LNCaP clone FGC (cell line): ENCODE measurements at places on chromosomes 3 and 15.

GRCh38 chr3:115217678-115218451 lies 70.8 kb upstream of the ZBTB20 start:
- no peak for DNase-seq

GRCh38 chr3:165800970-165801369 lies 36.3 kb downstream of the BCHE start:
- peak; percentile 61 for DNase-seq

DNA sequence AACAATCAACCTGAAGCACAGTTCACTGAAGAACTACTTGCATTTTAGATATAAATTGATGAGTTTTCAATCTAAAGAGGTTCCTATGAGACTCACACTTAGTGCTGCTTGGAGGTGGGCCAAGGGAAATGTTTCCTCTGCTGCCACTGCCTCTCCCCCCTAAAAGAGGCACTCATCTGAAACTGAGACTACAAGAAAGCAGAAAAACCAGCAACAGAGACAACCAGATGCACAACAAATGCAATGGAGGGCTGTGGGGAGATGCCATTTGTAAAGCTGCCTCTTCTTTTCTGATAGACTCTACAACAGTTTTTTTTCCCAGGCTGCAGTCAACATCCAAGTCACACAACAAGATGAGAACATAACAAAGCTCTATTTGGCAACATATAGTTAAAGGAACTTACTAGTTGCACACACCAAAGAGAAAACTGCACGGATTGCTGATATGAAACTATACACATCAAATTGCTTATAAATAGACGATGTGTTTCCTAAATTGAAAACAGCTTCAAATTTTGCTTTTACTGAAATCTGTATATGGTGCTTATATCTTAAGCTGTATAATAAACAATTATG lies 11.0 kb downstream of the TSPAN3 start:
- DNase-seq: no peak

- no peak for DNase-seq
Measured at GRCh38 chr15:99137111-99137546, 32.2 kb downstream of the SYNM start.

GRCh38 chr3:69563981-69564380 lies 175.3 kb upstream of the MITF start:
- DNase-seq: no peak

- peak; percentile 93 for DNase-seq
Measured at GRCh38 chr3:177396733-177397132, 199.5 kb upstream of the TBL1XR1 start.

GRCh38 chr15:57149196-57149595 lies 227.1 kb upstream of the CGNL1 start:
- peak; percentile 28 for DNase-seq

- peak; percentile 52 for DNase-seq
Measured at GRCh38 chr15:70605606-70606410, 157.6 kb downstream of the UACA start.

DNA sequence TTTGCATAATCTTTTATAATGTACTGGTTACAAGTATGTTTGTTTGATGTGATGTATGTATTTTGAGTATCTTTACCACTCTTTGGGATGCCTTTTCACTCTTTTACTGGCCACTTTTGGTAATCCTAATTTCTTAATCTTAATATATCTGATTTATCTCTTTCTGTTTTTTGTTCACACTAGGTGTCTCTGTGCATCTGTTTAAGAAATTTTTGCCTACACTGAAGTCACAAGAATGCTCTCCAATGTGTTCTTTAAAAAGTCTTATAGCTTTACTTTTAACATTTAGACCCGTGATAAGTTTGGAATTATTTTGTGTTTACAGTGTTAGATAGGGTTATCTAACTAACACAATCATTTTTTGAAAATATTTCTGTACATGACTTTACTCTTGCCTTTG lies 659.1 kb downstream of the SI start:
- DNase-seq: no peak

- no peak for DNase-seq
Measured at GRCh38 chr3:159788291-159788690, 200.3 kb upstream of the IL12A start.

GRCh38 chr3:37885814-37886213 lies 24.1 kb downstream of the CTDSPL start:
- no peak for DNase-seq

DNA sequence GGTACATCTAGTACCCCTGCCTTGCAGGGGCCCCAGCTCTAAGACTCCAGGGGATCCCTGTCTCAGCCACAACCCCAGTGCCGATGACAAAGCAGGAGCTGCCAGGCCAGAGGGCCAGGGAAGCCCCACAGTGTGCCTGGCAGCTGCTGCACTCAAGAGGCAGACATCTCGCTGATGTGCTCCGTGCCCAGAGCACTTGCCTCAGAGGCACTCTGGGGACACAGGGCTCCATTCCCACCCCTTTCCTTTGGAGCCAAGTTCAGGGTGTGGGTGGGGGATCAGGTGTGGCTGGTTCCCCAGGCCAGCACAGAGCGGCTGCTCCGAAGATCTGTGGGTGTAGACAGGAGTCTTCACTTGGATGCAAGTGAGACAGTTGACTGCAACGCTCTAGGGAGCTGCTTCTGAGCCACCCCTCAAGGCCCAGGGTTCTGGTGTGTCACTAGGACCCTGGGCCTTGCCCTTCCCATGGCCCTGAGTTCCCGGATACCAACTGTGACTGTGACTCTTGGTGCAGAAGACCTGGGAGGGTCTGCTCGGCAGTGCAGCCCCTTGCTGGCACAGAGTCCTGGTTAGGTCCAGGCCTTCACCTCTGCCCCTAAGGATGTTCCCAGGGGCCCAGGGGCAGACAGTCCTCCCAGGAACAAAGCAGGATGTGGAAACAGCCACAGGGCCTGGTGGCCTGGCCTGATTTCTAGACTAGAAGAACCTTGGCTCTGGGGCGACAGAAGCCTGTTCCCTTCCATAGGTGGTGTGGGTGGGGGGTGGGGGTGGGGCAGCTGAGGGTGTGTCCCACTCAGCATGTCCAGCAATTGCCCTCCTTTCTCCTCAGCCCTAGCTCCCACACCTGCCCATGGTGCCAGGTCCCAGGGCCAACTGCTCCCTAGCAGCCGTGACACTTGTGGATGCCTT lies 2.5 kb downstream of the NT5DC2 start:
- no peak for DNase-seq

GRCh38 chr3:178275311-178275710 lies 260.9 kb upstream of the KCNMB2 start:
- no peak for DNase-seq

DNA sequence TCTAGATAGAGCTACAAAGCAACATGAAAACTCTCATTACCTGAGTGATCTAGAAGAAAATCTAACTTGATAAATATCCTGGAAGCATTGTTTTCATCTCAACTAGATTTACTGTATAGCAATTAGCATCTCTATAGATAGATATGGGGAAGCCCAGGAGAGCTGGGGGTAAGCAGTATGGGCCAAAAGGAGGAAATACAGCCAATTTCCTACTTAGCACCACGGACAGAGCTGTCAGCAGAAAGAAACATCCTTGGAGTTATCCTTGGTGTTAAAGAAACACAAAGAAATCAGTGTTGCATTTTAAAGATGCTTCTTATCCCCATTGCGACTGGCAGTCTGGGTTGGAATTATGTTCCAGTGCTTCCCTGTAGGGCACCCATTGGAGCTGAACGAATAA lies 126.2 kb downstream of the TIGIT start:
- DNase-seq: no peak

GRCh38 chr15:35090104-35090807 lies 5.2 kb upstream of the NANOGP8 start:
- DNase-seq: no peak

- no peak for DNase-seq
Measured at GRCh38 chr15:78301326-78301725, 1.9 kb upstream of the SKIC8 start.

GRCh38 chr3:46112296-46112695 lies 85.0 kb upstream of the XCR1 start:
- no peak for DNase-seq

DNA sequence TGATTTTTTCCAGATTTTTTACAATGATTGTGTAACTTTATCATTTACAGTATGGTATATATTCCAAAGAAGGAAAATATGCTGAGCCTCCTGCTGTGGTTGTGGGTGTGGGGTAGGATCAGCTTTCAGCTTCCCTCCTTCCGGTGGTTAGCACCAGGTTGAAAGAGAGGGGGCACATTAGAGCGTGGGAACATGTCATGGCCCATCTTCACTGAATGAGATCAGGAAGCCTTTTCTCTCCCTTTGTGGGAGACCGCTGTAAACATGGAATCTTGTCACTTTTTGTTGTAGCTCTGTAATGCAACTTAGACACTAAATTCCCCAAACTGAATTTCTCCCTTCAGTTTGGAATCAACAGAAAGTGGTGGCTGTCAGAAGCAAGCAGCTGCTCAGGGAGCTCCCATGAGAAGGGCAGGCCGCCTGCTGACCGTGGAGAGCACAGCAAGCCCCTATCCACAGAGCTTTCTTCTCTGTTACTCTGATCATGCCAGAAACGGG lies 86.7 kb upstream of the LIMD1 start:
- no peak for DNase-seq

GRCh38 chr3:2993736-2994135 lies 116.4 kb downstream of the IL5RA start:
- DNase-seq: no peak

- no peak for DNase-seq
Measured at GRCh38 chr3:148962513-148962912, 28.8 kb upstream of the GYG1 start.

GRCh38 chr3:134931045-134931785 lies 136.2 kb downstream of the EPHB1 start:
- no peak for DNase-seq

DNA sequence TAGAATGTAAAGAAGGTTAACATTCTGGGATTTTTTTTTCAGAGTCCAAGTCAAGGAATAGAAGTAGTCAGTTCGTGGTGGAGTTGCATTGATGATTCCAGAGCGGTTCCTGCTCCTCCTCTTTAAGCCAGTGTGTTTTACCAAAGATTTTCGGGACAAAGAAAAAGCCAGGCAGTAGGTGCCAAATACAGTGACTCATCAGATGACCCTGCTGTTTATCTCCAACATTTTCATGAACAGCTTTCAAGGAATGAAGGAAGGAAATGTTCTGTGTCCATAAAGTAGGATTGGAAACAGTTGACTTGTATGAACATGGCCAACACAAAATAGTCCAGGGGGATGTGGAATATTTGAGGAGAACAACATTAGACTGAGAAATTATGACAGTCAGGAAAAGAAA lies 142.4 kb upstream of the TMC3 start:
- no peak for DNase-seq

DNA sequence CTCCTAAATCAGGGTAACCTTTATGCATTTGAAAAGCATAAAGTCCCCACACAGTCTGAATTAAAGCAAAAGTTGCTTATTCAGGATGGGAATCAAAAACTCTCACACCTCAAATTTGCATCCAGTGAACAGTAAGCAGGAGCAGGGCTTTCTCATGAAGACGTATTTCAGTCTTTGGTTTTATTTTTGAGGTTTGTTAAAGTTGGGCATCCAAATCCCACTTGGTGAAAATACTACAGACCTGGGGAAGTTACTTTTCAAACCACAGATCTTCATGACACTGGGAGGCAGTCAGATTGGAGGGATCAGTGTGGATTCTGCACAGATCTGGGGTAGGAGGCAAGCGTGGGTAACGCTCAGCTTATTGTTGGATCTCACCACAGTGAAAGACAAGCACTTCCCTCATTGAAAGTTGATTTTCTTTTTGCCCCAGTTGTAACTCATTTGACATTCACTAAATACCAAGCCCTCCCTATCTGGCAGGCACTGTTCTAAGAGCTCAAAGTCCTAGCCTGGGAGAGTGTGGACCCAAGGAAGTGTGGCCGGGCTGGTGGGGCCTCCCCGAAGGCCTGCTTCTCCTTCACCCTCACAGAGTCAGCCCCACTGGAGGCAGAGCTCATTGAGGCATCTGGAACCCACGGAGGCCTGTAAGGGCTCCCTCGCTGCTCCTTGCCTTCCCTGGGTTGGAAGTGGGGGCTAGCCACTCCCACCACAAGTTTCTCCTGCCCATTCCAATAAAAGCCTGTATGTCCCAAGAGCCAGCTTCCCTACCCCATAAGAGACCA lies 783 bp upstream of the ISG20 start:
- DNase-seq: no peak

DNA sequence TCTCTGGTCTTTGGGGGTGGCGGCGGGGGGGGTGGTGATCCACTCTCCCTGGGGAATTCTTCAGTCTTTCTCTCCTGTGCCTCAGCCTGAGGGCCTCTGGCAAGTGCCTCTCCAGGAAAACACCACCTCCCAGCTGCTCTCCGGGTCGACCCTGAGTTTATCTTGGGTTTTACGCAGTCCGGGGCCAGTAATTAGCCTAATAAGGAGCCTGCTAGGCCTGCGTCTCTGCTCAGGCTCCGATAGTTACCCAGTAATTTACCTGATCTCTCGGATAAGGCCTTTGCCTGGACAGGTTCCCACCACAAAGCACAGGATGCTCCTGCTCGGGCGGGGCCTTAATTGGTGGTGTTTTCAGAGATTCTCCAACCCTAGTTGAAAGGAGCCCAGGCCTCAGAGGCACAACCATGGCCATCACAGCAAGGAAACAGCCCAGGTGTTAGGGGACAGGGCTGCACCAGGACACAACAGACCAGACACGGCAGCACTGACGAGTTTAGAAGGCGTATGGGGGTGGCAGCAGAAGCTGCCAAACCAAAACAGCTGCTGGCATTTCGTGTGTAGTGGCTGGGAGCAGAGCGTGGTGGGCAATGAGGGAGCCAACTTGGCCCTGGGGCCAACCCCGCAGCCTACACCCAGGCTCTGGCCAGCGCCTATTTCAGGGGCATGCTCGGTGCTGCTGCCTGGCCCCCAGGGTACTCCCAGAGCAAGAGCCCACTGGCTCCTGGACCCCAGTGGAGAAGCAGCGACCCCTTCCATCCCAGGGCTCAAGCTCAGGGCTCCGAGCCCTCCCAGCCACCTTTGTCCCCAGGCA lies 71.4 kb downstream of the KLF13 start:
- peak; percentile 83 for DNase-seq

DNA sequence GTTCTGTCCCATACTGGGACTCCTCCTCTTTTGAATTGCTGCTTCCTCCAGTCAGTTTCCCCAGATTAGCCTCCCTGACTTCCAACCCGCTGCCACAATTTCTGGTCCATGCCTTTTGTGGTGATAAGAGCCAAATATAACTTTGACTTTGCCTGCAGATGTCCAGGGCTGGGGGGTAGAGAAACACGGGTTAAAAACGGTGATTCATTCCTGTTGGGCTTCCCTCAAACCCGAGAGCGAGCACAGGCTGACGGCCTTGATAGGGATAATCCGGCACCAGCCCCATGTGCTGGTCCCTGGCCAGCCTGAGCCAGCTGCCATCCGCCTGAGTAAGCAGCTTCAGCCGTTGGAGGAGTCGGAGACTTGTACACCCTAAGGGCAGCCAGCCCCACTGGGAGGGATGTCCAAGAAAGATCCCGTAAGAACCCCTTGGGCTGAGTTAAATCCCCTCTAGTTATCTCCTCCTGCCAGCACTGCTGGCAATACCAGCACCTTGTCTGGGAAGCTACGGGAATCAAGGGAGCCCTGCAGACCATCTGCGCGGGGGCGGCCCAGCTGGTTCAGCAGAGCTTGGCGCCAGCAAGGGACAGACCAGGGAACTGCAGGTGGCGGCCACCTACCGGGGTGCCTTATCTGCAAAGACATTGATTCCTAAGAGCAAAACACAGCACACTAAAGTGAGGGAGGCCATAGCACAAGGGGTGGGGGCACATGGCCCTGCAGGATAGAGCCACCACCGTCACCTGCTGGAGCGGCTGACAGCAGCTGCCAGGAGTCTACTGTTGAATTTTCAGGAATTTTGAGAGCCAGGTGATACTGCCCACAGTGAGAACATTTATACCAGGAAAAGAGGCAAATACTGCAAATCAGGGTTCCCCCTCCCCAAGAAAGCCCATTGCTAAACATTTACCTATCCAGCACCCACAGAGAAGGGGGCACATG lies 18.1 kb downstream of the CSPG4 start:
- DNase-seq: no peak
